ENCODE measurements at places on chromosomes 11 and 22. TPM values are rescaled to one million over a fixed set of nuclear protein-coding genes. Genes with fewer than 3 reads are reported as not detected.

DNA sequence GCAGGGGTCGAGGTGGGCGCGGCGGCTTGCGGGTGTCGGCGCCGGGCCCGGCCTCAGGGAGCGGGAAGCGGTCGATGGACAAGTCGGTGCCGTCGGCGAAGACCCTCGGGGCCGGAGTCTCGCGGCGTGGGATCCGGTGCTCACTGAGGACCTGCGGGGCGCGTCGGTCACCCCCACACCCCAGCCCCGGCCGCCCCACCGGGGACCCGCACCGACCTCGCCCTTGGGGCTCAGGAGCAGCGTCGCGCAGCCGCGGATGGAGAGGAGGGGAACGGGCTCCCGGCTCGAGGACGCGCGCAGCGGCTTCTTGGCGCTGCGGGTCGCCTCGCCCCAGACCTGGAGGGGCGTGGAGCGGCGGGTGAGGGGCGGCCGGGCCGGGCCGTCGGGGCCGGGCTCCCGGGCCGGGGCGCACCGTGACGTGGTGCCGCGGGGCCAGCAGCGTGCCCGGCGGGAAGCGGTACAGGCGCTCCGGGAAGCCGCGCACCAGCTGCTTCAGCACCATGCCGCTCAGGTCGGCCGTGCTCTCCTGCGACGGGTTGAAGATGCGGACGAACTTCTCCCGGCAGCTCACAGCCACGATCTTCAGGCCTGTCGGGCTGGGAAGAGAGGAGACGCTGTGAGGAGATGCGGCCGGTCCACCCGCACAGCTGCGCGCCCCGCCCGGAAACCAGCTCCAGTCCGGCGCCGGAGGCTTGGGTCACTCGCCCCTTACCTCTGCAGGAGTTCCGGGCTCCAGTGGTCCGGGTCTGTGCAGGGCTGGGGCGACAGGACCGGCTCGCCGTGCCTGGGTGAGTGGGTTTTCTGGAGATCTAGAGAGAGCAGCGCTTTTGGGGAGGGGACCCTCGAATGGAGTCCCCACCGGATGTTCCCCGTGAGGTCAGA, 4.5 kb downstream of the LMNTD2 start:
- no peak overlapping the region for H3K4me3 ChIP-seq
- H3K4me1 ChIP-seq: peaks cover 4% of the 10 kb centered on the region
- no peaks in the 10 kb centered on the region for H3K36me3 ChIP-seq
- peaks cover 23% of the 10 kb centered on the region for H3K27me3 ChIP-seq

DNA sequence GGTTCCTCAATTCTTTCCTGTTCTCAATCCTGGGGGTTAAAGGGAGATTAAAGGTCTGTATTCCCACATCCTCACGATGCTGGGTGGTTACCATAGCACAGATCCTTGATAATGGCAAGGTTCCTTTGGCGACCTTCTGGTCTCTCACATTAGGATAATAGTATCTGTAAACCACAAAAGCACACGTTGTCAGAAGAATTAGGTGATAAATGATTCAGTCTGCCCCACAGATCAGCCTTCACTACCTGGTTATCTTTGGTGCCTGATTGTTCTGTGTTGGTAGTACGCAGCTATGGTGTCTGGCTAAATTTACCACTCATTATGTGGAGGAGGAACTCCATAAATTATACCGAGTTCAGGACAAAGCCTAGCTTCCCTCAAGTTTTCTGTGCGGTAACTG, 78.4 kb downstream of the C2CD3 start:
- H3K27ac ChIP-seq: no peak overlapping the region
- no peak for DNase-seq
- no peaks in the 10 kb centered on the region for H3K4me1 ChIP-seq
- no peak overlapping the region for H3K4me3 ChIP-seq

The MYOD1 gene
- not detected for total RNA-seq

- H3K27me3 ChIP-seq: no peaks in the 10 kb centered on the region
- no peaks in the 10 kb centered on the region for H3K4me1 ChIP-seq
- peaks cover 2% of the 10 kb centered on the region for H3K36me3 ChIP-seq
- peak; percentile 19 for DNase-seq
- H3K27ac ChIP-seq: no peak overlapping the region
- no peak overlapping the region for H3K4me3 ChIP-seq
Observed at GRCh38 chr11:78764946-78765345, 190.3 kb upstream of the NARS2 start.

GRCh38 chr11:63850920-63851319, 12.0 kb downstream of the MARK2 start:
- no peak overlapping the region for H3K27ac ChIP-seq
- no peaks in the 10 kb centered on the region for H3K36me3 ChIP-seq

DNA sequence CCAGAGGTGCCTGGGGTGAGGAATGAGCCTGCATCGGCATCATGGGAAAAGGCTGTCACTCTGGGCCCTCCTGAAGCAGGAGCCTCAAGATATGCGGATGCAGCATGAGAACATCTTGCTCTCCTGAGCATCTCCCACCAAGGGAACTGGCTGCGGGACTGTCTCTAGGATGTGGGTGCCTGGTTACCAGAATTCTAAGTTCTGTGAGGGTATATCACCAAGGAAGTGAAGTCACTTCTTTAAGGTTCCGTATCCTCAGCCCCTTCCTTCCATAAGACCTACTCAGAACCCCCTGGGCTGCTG, 86.9 kb downstream of the GGTLC2 start:
- H3K27me3 ChIP-seq: no peaks in the 10 kb centered on the region
- no peaks in the 10 kb centered on the region for H3K36me3 ChIP-seq
- no peak overlapping the region for H3K27ac ChIP-seq
- no peak overlapping the region for H3K4me3 ChIP-seq
- DNase-seq: no peak

DNA sequence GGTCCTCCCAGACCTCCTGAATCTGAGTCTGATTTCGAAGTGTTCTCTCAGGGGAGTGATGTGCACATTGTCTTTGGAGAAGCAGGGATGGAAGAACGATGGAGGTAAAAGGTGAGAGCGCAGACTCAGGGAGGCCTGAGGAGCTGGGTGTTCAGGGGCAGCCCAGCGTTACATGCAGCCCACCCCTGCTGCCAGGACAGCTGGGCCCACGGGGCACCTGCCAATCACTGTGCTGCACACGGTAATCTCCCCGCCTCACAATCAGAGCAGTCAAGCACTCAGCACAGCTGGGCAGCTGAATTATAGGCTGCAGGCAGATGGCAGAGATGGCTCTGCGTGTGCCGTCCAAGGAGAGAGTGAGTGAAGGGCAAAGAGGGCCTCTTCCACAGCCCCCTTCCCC, 17.9 kb upstream of the HTR3A start:
- H3K27me3 ChIP-seq: no peaks in the 10 kb centered on the region
- no peaks in the 10 kb centered on the region for H3K36me3 ChIP-seq
- H3K27ac ChIP-seq: no peak overlapping the region
- no peaks in the 10 kb centered on the region for H3K4me1 ChIP-seq
- no peak overlapping the region for H3K4me3 ChIP-seq

The HBB gene
- not detected for total RNA-seq

GRCh38 chr11:73413256-73413655, 37.1 kb downstream of the RELT start:
- DNase-seq: no peak
- H3K36me3 ChIP-seq: peaks cover 3% of the 10 kb centered on the region
- H3K27ac ChIP-seq: no peak overlapping the region
- no peaks in the 10 kb centered on the region for H3K27me3 ChIP-seq
- peaks cover 21% of the 10 kb centered on the region for H3K4me1 ChIP-seq

DNA sequence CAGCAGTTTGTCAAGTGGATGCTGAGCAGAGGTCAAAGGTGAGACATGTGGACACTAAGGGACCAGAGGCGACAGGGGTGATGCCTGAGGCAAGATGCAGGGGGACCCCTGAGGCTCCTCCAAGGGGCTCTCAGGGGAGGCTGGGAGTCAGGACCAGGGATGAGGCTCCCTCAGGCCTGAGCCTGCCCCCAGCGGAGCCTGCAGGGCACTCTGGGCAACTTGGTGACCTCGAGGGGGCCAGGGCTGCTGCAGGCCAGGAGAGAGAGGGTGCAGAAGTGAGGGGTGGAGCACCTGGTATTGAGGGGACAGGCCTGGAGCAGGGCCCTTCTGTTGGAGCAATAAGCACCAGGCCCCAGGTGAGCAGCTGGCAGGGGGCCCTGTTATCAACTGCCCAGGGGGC, 6.1 kb downstream of the EHBP1L1 start:
- peaks cover 5% of the 10 kb centered on the region for H3K27me3 ChIP-seq
- no peak for DNase-seq
- peaks cover 12% of the 10 kb centered on the region for H3K4me1 ChIP-seq
- H3K4me3 ChIP-seq: no peak overlapping the region

The APOL6 gene
- total RNA-seq: 7.6 TPM

DNA sequence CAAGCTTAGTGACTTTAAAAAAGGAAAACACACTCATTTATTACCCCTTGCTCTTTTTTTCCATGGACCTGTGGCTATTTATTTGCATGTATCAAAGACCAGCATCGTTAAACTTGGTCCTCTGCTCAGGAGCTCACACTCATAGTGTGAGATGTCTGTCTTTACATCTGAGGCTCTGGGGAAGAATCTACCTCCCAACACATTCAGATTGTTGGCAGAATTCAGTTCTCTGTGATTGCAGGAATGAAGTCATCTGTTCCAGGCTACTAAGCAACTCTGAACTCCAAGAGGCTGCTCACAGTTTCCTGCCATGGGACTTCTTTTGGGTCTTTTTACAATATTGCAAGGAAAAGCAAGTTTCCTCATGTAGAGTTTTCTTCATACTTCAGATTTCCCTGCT, 138.8 kb downstream of the LRRC4C start:
- H3K4me3 ChIP-seq: no peak overlapping the region
- H3K4me1 ChIP-seq: peaks cover 10% of the 10 kb centered on the region
- H3K27me3 ChIP-seq: no peaks in the 10 kb centered on the region
- H3K27ac ChIP-seq: no peak overlapping the region
- no peak for DNase-seq
- no peaks in the 10 kb centered on the region for H3K36me3 ChIP-seq

GRCh38 chr11:128503245-128503991, 83.9 kb downstream of the ETS1 start:
- H3K4me3 ChIP-seq: no peak overlapping the region
- H3K4me1 ChIP-seq: peaks cover 94% of the 10 kb centered on the region
- peak; percentile 96 for DNase-seq
- H3K27me3 ChIP-seq: no peaks in the 10 kb centered on the region
- H3K36me3 ChIP-seq: no peaks in the 10 kb centered on the region

The FOLH1 gene
- 0.36 TPM for total RNA-seq

DNA sequence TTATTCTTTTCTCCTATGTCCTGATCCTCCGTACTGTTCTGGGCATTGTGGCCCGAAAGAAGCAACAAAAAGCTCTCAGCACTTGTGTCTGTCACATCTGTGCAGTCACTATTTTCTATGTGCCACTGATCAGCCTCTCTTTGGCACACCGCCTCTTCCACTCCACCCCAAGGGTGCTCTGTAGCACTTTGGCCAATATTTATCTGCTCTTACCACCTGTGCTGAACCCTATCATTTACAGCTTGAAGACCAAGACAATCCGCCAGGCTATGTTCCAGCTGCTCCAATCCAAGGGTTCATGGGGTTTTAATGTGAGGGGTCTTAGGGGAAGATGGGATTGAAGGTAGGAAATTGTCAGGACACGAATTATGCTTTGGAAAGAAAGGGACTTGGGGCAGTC, 843 bp downstream of the OR51T1 start:
- no peak overlapping the region for H3K4me3 ChIP-seq
- no peak for DNase-seq
- H3K4me1 ChIP-seq: no peaks in the 10 kb centered on the region
- H3K36me3 ChIP-seq: no peaks in the 10 kb centered on the region
- no peaks in the 10 kb centered on the region for H3K27me3 ChIP-seq

GRCh38 chr22:32858121-32858703, 56.7 kb downstream of the TIMP3 start:
- H3K36me3 ChIP-seq: peaks cover 55% of the 10 kb centered on the region
- H3K4me3 ChIP-seq: no peak overlapping the region
- no peaks in the 10 kb centered on the region for H3K27me3 ChIP-seq
- no peaks in the 10 kb centered on the region for H3K4me1 ChIP-seq

The SLC7A4 gene
- total RNA-seq: 0.93 TPM

GRCh38 chr11:86812322-86812670, 12.0 kb downstream of the PRSS23 start:
- H3K27ac ChIP-seq: peak overlapping the region; percentile 50
- H3K4me1 ChIP-seq: peaks cover 42% of the 10 kb centered on the region
- H3K4me3 ChIP-seq: no peak overlapping the region
- peaks cover 24% of the 10 kb centered on the region for H3K36me3 ChIP-seq

GRCh38 chr11:94521684-94522083, 9.4 kb downstream of the C11orf97 start:
- no peaks in the 10 kb centered on the region for H3K4me1 ChIP-seq
- H3K4me3 ChIP-seq: no peak overlapping the region
- no peaks in the 10 kb centered on the region for H3K36me3 ChIP-seq
- no peak overlapping the region for H3K27ac ChIP-seq
- peaks cover 6% of the 10 kb centered on the region for H3K27me3 ChIP-seq

DNA sequence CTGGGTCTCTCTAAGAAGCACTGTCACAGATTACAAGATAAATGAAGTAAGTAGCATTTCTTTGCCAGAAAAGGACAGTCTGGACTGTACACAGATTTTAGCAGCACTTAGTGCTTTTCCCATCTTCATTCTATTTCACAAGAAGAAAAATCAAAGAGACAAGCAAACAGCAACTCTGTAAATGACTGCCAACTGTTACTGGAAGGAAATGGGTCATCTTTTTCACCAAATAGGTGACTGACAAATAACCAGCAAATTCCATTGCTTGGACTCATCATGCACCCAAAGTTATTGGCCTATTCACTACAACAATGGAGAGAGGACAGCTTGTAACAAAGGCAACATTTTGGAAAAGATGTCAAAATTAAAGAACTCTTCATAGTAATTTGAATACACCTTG, 28.9 kb upstream of the CARD18 start:
- H3K36me3 ChIP-seq: no peaks in the 10 kb centered on the region
- H3K27ac ChIP-seq: no peak overlapping the region

The KRTAP5-10 gene
- not detected for total RNA-seq

DNA sequence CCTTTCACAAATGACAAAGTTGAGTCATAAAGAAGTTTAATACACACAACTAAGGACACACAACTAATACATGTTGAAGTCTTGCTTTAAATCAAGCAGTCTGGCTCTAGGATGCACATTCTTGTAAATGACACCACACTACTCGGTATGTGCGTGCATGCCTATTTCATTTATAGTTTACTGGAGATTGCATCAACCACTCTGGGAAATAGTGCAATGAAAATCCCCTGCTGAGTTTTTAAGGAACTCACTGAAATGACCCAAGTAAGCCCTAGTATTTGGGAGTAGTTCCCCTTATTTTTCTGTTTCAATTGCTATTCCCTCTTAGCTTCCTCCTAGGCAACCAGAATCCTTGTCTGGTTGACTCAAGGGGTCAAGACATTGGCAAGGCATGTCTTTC, 160.2 kb upstream of the LARGE1 start:
- H3K4me3 ChIP-seq: no peak overlapping the region
- no peaks in the 10 kb centered on the region for H3K4me1 ChIP-seq
- no peak for DNase-seq

- DNase-seq: no peak
- no peaks in the 10 kb centered on the region for H3K4me1 ChIP-seq
- no peaks in the 10 kb centered on the region for H3K27me3 ChIP-seq
- H3K36me3 ChIP-seq: no peaks in the 10 kb centered on the region
- no peak overlapping the region for H3K27ac ChIP-seq
- no peak overlapping the region for H3K4me3 ChIP-seq
Observed at GRCh38 chr11:38219636-38220035, 1621.6 kb upstream of the RAG2 start.

The PARVB gene
- 22.0 TPM for total RNA-seq

Measured in astrocyte (in vitro differentiated cells and primary cell).